ENCODE measurements at places on chromosomes 5 and 9. TPM values are rescaled to one million over a fixed set of nuclear protein-coding genes. Genes with fewer than 3 reads are reported as not detected.

GRCh38 chr5:180380856-180381255, 27.7 kb upstream of the GFPT2 start:
- no peak for DNase-seq

DNA sequence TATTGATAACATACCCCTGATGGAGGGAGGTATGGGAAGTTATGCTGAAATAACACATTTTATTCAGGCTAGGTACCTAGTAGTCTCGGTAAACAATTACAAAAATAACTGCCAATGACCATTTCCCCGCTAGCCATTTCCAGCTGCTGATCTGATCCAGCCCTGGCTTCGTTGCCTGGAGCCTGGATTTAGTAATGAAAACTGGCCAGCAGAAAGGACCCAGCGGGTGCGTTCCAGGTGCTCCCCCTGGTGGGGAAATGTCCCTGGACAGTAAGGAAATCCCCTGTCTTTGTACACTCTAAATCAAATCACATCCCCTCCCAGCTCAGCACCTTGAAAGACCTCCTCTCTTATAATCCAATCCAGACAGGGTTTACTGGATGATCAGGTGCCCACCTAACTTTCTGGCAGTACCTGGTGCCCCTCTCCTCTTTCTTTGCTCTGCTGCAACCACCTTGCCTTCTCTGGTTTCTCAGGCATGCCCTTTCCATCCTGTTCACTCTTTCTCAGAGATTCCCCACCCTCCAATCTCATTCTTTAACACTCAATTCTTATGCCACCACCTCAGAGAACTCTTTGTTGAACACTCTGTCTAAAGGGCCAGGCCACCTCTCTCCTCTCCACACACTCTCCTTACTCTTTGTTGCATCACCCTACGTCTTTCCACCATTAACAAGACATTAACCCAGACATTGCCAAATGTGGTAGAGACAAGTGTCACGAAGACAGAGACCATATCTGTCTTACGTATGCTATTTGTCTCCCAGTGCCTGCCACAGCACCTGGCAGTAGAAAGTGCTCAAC, 50.1 kb upstream of the SMAD5 start:
- peak; percentile 72 for DNase-seq

DNA sequence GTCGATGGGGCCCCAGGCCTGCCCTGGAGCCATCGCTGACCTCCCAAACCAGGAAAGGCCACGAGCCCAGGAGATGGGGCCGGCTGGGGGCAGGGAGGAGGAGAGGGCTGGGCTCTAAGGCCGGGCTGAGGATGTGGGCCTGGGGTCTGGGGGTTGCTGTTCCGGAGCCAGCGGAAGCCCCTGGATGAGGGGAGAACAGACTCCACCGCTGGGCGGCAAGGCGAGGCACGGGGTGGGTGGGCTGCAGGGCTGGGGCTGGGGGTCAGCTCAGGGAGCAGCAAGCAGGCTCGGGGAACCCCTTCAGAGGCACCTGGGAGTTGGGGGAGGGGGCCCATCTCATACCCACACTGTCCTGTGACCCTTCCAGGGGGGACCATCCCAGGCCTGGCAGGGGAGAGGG, 11.7 kb downstream of the LCN12 start:
- no peak for DNase-seq

- no peak for DNase-seq
Measured at GRCh38 chr9:22170990-22171670, 162.0 kb upstream of the CDKN2B start.

DNA sequence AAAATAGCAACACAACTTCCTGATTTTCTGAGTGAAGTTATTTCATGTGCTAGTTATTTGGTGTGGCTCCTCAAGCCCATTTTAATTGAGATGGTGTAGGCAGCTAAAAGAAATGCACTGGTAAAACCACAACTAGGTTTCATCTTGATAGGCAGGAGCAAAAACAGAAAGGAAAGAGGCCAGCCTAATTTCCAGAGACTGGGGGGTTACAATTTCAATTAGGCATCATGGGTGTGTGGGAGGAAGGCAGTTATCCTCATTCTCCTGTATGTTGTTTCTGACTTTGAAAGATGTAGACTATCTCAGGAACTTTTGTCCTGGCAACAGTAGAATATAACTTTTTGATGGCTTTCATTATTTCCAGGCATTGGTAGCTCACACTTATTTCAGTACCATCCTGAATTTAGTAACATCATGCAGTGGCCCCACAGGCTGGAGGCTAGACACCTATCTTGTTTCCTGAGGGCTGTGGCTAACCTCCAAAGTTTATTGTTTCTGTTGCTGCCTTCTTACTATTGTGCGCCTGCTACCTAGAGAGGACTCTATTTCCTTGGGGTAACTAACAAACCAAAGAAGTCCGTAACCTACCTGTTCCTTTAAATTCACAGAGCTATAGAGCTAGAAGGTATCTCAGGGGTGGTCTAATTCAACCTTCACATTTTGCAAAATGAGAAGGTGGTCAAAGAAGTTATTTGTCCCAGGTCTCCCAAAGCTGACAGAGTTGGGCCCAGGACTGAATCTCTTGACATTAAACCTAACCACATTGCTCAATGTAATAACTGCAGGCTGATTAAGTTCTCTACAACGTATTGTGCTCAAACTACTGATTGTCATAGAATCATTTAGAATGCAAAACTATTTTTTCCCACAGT, 42.4 kb downstream of the FYB1 start:
- no peak for DNase-seq

- DNase-seq, result peak; percentile 69
Measured at GRCh38 chr5:57816108-57816507, 333.5 kb upstream of the ACTBL2 start.

GRCh38 chr5:2674456-2674855, 77.0 kb downstream of the IRX2 start:
- DNase-seq, result no peak

OR13C2 gene
- not detected for total RNA-seq

BNIP1 gene
- total RNA-seq, result 39.2 TPM

DNA sequence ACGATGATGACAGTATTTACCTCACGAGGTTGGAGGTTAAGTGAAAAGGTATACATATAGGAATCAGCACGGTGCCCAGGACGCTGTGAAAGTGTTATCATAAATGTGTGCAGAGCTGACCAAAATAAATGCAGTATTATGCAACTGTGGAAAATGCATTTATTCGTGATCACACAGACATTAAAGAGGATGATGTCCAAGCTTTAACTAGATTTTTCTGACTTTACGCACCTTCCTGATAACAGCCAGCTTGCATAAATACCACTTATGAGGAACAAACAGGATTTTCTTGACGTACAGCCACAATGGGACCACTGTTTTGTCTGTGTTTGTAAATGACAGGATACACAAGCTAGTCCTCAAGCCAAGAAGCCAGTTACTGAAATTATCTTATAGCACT, 71.4 kb upstream of the ATP10B start:
- DNase-seq, result no peak

KCNV2 gene
- total RNA-seq, result not detected

MYMK gene
- total RNA-seq, result not detected

DNA sequence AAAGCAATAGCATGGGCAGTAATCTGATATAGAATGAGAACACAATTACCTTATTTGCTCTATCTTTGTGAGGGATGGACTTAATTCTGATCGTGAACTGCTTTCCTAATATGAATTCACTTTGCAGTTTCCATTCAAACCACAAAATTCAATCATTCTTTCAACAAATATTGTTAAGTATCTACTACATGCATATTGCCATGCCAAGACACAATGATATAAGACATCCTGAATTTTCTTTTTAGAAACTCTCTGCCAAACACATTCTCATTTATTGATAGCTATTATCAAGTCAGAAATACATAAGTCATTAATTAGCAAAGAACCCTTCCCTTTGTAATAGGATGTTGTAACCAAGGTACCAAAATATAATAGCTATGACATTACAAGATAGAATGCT, 121.6 kb upstream of the TARS1 start:
- DNase-seq, result no peak

ARL14EPL gene
- total RNA-seq, result not detected

DNA sequence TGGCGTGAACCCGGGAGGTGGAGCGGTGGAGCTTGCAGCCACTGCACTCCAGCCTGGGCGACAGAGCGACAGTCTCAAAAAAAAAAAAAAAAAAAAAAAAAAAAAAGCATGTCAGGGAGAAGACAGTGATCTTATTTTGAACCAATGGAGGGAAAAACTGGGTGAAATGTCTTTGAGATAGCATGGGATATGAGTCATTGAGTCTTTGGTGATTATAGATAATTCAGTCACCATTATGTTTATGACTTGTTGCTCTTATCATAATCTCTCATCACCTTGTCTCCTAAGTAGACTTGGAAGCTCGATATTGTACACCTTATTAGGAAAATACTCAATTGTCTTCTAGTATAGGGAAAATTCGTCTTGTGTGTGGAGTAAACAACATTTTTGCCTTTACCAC, 55.1 kb upstream of the KDM4C start:
- no peak for DNase-seq

SLC6A18 gene
- not detected for total RNA-seq

Data from H4 (cell line).